ENCODE measurements at places on chromosomes 1 and 21.
A peak's percentile ranks its signal among the peaks of the same experiment; 100 is the strongest.

DNA sequence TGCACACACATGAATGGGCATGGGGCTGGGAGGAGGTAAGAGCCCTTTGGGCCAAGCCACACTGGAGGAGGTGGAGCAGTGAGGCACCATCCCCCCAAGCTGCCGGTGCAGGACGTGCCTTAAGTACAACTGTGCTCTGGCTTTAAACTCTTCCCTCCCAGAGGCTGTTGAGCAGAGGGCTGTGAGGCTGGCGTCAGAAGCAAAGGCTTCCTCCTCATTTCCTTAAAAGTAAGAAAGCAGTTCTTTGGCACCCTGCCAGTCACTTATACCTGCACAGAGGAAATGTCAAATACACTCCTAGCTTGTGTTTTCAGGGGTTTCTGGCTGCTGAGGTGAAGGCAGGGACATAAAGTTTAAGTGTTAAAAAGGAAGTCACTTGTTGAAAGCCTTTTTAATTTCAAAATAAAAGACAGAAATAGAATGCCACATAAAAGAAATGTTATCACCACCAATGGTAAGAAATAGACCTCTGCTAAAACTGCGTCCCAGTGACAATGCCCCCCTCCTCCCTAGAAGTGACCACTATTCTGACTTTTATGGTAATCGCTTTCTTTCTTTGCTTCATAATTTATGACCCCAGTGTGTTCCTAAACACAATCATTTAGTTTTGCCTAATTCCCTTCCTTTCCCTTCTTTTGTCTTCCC, 33.0 kb downstream of the LAMC2 start:
- DNase-seq: no peak

DNA sequence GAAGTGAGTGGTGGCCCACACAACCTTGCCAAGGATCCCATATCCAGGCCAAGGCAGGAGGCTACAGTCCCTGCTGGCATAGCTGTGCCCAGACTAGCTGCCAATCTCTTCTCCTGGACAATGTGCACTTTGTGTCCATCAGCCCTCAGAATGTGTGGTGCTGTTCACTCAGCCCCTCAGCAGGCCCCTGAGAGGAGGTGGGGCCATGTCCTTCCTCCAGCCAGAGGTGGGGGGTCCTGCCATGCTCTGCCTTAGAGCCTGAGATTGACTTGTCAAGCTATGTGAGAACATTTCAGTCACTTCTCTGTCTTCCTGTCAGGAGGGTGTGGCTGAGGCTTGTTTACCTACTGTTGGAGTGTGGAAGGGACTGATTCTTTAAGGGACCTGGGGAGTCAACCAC, 1.4 kb downstream of the NCF2 start:
- no peak for DNase-seq

DNA sequence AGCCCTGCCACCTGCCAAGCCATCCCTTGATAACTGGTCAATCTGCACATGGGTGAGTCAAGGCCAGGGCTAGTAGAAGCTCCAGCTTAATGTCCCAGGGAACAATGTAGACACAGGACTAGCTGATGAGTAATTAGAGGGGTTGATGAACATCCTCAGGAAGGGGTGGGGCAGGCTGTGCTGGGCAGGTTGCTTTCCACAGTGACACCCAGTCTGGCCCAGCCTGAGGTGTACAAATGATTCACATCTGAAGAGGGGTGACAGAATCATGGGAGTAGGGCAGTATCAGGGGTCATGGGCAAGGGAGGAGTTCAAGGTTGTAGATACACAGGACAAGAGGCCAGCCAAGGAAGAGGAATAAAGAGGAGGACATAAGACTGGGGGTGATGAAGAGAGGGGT, 4.3 kb downstream of the LPAR3 start:
- no peak for DNase-seq

GRCh38 chr1:58551186-58552140, 4.9 kb upstream of the OMA1 start:
- no peak for DNase-seq

- DNase-seq: no peak
These were observed 140.4 kb downstream of the BRINP2 start for GRCh38 chr1:177311111-177311510.

DNA sequence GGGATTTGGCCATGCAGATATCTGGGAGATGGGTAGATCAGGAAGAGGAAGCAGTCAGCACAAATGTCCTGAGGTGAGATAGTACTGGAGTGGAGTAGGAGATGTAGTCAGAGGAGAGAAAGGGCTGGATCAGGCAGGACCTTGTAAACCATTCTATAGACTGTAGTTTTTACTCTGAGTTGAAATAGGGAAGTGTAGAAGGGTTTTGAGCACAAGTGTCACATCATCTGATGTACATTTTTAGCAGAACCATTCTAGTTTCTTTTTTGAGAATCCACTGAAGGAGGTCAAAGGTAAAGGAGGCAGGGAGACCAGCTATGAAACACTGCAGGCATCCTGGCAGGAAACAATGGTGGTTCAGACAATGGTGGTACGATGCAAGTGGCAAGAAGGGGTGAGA, 194.6 kb upstream of the RRP15 start:
- no peak for DNase-seq

DNA sequence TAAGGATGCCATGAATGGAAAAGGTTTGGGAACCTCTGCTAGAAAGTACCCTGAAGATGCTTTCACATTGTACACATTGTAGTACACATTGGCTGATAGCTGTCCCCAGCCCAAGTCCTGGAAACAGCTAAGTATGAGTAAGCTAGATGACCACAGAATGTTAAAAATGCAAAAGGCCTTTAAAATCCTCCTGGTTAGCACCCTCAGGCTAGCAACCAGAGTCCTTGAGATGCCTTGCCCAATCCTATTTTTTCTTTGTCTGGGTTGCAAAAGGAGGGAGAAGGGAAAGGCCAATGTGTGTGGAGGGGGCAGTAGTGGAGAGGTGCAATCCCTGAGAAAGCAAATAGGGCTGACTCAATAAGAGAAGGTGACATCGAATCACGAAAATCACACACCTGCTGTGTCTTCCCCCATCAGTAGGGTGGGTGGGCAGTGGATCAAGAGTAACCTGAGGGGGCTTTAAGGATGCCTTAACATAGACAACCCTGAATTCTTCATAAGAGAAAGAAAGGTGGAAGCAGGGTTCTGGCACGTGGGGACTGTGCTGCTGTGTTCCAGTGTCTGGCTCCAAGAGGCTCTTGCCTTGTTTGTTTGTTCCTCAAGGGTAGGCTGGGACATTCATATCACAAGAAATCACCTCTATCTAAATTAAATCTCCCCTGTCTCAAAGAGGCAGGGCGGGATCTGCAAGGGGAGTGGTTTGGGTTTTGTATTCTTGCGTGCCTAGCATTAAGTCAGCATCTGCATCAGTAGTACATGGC, 266.2 kb upstream of the PLXNA2 start:
- no peak for DNase-seq

DNA sequence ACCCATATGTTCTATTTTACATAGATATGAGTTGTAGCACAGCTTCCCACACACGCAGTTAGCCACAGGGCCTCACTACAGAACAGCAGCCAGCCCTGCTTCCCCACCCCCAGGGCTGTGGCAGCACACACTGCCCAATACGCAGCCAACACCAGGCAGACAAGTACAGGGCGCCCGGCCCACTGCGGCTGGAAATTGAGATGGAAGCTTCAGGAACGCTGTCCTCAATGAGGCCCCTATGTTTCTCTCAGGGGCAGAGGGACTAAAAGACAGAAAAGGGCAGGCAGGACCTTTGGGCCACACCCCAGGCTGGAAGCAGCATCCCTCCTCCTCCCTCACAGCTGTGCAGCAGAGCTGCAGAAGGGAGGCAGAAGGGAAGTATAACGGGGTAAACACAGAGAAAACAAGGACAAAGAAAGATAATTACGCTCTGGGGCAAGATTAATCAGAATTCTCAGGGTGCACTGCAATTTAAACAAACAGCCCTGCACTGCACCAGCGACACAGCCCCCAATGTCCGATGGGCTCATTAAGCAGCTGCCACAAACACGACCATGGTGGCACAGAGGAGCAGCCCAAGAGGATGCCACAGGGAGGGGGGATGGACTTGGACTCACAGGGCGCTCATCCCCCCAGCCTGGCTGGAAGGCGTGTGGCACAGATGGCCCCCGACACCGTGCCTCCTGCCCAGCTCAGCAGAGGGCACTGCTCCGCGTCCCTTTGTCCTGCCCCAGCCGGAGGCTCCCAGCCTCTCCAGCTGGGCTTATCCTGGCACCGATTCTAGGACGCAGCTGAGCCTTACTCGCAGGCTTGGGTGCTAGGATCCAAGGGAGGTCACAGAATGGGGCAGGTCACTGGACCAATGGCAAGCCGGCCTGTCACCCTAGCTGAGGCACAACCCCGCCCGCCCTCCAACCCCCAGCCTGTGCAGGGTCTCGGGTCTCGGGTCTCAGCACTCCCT, 14.2 kb downstream of the WDR4 start:
- DNase-seq: no peak

GRCh38 chr1:105087506-105087905, 1337.8 kb downstream of the AMY1C start:
- DNase-seq: no peak

DNA sequence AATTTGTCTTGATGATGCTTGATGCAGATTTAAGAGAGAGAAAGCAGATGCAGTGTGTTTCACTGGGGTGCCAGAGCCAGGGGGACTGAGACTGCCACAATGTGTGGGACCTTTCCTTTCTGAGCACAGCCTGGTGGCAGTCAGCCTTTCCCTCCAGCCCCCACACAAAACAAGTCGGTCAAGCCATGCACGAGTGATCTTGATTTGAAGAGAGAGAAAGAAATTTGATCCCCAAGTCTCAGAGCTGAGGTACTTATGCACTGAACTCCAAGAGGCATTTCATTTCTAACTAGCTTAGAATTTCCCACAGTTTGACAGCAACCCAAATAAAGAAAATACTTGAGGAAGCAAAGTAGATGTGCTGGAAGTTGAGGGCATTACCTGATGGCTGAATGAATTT, 193.8 kb downstream of the ST6GALNAC3 start:
- DNase-seq: no peak

- peak; percentile 73 for DNase-seq
These were observed 20.8 kb upstream of the C1orf159 start for GRCh38 chr1:1136547-1137230.

DNA sequence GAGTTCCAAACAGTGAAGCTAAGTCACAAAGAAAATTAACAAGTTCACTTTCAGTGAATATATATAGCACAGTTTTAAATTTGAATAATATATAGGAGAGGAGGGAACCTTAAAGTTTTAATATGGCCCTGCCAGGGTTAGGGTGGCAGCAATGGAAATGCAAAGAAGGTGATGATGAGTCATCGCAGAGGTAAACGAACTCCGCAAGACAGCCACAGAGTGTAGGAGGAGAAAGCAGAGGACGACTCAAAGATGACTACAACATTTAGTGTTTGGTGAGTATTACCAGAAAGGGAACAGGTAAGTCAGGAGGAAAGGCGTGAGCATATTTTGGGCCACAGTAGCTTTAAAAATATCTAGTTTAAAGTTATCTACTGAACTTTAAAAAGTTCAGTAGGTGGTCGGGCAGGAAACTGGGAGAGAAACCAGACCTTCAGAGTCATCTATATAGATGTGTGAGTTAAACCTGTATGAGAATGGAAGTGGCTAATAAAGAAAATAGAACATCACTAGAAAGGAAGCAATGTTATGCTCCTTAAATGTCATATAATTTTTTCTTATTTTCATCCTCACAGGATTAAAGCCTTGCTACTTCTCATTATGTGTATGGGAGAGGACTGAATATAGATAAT, 75.7 kb downstream of the UCHL5 start:
- peak; percentile 39 for DNase-seq

GRCh38 chr1:205588636-205589035, 43.2 kb downstream of the ELK4 start:
- DNase-seq: peak; percentile 51

- DNase-seq: no peak
These were observed 431.0 kb downstream of the DPYD start for GRCh38 chr1:97489834-97490233.

DNA sequence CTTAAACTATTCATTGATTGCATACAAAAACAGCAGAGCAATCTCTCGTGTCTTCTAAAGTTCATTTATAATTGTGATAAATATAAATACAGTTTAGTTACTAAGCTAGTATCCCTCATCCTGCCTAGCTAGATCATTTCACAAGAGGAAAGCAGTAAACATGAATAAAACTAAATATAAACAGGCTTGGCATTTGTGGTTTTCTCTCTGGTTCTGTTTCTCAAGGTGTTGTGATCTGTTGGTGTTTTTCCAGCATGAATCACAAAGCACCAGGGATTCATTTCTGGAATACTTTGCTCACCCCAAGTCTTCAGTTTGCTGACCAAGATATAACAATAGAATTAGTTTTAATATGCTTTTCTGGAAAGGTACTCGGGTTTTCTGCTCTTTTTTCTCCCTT, 32.7 kb upstream of the GLIS1 start:
- no peak for DNase-seq

- DNase-seq: no peak
These were observed 39.3 kb downstream of the FASLG start for GRCh38 chr1:172698224-172698623.

GRCh38 chr1:101781201-101781831, 215.4 kb downstream of the OLFM3 start:
- DNase-seq: no peak

DNA sequence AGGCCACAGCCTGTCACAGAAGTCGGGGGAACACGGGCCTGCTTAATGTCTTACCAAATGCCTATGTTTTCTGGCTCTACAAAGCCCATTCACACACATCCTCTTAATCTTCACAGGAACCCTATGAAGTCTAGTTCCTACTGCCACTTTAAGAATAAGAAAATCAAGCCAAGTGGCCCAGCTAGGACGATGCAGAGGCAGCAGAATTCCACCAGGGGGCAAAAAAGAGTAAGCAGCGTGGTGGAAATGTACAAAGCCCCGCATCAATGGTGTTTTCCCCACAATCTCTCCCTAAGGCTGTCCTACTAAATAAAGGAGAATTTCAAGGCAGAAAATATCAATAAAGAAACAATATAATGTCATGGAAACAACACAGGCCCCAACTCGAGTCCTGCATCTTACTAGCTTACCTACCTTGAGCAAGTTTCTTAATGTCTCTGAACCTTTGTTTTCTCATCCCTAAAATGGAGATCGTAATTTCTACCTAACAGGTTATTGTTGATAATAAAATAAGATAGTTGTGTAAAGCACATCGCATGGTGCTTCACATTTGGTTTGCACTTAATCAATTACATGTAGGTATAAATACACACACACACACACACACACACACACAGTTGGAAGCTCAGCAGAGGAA, 21.4 kb downstream of the SEC16B start:
- DNase-seq: peak; percentile 52

DNA sequence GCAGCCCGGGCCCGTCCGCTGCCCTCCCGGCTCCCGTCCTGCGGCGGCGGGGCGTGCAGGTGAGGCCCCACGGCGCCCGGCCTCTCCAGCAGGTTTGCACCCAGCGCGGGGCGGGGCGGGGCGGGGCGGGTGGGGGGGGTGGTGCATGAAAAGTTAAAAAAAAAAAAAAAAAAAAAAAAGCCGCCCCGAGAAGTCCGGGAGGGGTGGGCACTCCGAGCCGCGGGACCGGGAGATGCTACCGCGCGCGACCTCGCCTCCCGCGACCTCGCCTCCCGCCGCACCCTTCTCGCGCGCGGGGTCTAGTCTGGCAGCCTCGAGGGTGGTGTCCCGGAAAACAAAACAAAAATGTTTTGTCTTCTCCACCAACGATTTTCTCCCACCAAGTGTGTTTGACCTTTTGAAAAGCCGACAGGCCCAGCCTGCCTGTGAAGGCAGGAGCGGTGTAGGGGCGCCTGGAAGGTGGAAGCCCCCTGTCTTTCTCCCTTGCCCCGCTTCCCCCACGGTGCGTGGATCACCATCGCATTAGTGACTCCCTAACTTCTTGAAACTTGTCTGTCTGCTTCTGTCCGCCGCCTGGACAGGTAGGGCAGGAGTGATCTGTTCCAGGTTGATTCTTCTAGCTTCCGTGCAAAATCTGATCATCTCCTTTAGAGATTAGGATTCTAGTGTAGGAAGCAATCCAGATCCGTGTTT, 569 bp downstream of the RCAN3 start:
- no peak for DNase-seq
